Stimulated activated CD4-positive, alpha-beta T cell treated with anti-CD3 and anti-CD28 coated beads, Interleukin-1b, Interleukin-23, amount 100 ng/mL, for 1 hour (primary cell): ENCODE measurements at places on chromosomes 12 and 14.

- no peak for DNase-seq
Observed at GRCh38 chr12:28227251-28227650, 37.0 kb downstream of the CCDC91 start.

DNA sequence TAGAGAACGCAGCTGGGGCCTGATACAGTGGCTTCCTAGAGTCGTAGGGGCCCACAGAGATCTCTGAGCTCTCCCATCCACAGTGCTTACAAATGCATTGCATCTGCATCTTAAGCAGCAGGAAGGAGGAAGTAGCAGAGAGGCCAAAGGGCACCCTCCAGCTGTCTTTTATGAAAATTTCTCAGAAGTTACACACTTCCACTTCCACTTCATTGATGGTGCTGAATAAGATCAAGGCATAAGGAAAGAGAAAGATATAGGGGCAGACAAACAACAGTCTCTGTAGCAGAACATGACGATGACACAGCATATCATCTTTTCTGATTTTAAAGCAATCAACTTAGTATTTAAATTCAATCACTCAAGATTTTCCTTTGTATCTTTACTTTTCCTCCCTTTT lies 51.6 kb upstream of the ABCC9 start:
- DNase-seq: no peak

DNA sequence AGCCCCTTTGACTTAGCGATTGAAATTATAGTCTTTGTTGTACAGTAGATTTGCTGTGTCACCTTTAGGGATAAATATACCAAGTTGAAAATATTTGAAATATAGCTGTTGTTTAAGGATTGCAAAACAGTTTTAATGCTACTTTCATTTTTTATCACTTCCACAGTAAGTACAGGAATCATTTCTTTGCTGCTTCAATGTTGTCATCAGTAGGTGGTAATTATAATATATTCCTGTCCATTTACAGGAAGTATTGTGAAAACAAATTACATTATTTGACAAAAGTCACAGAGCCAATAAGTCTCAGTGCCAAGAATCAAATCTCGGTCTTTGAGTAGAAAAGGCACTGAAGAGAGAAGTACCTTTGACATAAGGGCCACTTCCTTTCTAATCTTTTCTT lies 342.6 kb upstream of the RGS6 start:
- DNase-seq: no peak

- DNase-seq: no peak
Observed at GRCh38 chr12:49357103-49357678, 10.1 kb upstream of the SPATS2 start.

DNA sequence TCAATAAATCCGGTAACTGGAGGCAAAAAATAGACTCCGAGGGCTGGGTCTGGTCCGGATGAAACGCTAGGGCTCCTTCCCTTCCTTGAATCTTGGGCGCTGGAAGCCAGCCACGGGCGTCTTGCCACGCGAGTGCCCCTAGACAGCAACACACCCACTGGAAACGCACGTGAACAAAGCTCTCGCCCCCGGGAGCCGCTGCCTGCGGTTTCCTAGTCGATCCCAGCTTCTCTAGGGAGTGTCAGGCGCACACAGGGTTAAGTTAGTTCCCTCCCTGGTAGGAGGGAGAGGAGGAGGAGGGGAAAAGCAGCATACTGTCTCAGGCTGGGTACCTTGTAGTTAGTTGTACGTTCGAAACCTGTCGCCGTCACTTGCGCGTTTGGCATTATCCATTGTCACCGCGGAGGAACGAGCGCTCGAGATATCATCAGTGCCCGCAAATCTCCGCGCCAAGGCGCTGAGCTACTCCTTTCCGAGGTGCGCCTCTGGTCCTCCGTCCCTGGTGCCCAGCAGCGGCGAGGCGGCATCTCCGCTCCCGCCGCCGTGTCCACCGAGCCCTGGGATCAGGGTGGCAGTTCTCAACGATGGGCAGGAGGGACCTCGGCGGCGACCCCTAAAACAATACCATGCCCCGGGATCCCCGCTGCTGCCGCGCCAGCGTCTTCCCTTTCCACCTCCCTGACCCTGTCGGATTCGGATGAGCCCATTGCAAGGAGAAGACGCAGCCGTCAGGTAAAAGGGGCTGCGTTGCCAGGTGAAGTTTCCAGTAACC lies at the start of gene FLRT2:
TSS of gene FLRT2 (plus strand) at position 342 of the 772 bp plus-strand sequence. CDS start 91,371 bp downstream, outside the sequence.
- DNase-seq: no peak

- DNase-seq: no peak
Observed at GRCh38 chr12:62718762-62719426, 216.1 kb downstream of the PPM1H start.

- no peak for DNase-seq
Observed at GRCh38 chr12:107992870-107993451, 136.1 kb upstream of the WSCD2 start.

DNA sequence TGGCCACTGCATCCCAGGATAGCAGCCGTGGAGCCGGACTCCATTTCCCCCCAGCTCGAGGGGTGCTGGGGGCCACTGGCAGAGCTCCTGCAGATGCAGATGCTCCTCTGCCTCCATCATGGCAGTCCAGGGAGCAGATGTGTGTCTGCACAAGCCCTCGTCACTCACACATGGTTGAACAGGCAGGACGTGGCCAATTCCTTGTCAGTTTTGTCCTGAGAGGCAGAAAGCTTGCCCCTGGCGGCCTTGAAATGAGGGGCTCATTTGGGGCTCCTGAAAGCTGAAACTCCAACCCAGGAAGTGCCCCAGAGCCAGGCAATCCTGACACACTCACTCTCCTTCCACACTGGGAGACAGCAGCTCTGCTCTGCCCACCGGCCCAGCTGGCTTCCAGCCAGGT lies 100.9 kb upstream of the C14orf180 start:
- no peak for DNase-seq

- DNase-seq: no peak
Observed at GRCh38 chr14:37262649-37263048, 64.9 kb downstream of the MIPOL1 start.

DNA sequence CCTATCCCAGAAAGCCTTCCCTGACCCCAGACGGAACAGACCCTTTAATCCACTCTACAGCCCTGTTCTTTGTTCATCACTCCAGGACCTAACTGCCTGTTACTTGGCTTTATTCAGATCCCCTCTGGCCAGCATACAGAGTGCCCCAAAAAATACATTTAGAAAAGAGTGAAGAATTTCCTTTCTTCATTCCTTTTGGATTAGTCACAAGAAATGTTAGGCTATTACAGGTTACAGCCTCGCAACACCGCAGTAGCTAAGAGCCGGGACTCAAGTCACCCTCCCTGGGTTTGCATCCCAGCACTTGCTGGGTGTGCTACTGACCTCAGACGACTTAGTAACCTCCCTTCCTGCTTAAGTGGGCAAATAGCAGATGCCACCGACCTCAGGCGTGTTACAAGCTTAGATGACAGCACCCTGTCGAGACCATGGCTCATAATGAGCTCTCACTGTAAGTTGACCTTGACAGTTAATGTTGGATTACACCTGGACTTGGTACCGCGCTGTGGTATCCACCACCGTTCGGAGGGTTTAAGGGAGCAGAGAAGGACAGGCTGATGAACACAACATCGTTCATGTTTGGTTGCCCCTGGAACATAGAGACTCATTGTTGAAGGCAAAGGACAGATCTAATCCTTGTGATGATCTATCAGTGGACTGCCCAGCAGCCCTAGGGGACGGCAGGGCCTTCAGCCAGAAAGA lies 12.9 kb downstream of the GLRX5 start:
- DNase-seq: no peak

DNA sequence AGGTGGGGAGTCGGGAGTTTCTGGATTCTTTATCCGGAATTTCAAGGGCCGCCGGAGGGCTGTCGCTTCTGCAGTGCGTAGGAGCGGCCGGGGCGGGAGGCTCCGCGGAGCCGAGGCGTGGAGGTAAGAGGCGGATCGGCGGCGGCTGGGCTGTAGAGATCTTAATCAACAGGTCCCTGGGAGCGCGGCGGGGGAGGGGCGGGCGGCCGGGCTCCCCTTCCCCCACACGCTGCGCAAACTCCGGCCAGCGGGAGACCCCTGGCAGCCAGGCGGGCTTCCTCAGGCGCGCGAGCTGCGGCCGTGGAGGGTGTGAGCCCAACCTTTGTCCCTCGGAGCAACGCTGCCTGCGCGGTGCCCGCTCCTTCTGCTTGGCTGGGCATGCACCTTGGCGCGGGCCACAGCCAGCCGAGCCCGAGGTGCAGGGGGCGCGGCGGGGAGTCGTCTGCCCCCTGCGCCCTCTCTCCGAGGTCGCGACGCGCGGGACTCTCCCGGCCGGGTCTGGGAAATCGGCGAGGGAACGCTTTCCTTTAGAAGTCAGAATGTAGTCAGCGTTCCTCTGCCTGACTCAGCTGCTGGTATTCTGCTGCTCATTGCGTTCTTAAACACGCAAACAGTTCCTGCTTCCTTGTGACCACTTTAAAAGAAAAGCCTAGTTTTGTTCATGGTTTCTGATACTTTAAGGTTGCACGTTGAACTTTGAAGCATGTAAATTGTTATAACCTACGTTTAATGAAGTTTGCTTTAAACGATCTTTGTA lies at the start of gene PALS1:
TSS of gene PALS1 (plus strand) at position 25 of the 757 bp plus-strand sequence. CDS start 37,736 bp downstream, outside the sequence.
- no peak for DNase-seq

DNA sequence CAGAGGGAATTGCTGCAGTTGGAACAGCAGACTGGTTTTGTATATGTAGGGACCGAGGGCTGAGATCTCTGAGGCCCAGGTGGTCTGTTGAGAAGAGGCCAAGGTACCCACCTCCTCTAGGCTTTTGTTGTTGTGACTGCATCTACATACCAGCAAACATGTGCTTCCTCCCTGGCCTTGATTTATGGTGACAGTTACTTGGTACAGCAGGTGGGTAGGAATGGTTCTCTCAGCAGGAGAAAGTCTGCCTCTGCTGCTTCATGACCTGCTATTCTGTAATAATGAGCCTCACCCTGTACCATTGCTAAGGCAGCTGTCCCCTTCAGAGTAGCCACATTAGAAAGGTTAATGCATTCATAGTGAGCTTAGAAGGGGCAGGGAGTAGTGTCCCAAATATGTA lies 196.7 kb upstream of the PELI2 start:
- DNase-seq: no peak

DNA sequence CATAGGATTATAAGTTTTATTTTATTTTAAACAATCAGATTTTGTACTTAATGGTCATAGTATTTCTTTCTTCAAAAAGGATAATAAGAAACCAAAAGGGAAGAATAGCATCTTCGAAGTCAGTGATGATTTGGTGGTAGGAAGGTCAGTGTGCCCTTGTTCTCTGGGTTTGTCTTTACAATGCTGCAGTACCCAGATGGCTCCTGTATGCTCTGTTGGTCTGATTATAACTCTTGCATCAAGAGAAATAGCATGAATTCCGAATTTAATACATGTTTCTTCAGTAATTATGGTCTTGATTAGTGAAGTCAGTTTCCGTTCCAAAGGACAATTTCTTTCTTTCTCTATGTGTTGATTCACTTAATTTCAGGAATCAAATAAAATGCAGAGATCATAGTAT lies 180.2 kb downstream of the TMTC2 start:
- no peak for DNase-seq

DNA sequence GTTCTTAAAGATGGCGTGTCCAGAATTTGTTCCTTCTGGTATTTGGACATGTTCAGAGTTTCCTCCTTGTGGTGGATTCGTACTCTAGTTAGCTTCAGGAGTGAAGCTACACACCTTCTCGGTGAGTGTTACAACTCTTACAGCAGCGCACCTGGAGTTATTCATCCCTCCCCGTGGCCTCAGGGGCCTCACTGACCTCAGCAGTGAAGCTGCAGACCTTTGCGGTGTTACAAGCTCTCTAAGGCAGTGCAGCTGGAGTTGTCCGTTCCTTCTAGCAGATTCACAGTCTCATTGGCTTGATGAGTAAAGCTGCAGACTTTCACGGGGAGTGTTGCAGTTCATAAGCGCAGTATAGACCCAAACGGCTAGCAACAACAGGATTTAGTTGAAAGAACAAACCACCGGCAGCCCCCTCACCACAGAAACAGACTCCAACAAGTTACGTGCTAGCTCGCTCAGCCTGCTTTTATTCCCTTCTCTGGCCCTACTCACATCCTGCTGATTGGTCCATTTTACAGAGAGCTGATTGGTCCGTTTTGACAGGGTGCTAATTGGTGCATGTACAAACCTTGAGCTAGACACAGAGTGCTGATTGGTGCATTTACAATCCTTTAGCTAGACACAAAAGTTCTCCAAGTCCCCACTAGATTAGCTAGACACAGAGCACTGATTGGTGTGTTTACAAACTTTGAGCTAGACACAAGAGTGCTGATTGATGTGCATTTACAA lies 4.5 kb upstream of the CDKN3 start:
- no peak for DNase-seq

DNA sequence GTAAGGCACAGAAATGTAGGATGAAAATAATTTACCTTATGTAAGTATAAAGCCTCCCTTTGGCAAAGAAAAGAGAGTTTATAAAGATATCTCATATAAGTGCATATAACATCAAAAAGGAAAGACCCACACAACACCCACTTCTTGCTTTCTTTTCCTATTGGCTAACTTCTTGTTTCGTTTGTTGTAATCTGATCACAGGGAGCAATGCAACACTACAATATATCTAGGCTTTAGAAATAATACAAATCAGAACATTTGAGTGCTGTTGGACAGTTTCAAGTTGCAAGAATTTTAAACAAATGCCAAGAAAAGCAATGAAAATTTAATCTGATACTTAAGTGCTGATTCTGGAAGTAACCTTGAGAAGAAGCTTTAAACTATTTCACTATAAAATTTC lies 1.3 kb downstream of the FGD6 start:
- no peak for DNase-seq

DNA sequence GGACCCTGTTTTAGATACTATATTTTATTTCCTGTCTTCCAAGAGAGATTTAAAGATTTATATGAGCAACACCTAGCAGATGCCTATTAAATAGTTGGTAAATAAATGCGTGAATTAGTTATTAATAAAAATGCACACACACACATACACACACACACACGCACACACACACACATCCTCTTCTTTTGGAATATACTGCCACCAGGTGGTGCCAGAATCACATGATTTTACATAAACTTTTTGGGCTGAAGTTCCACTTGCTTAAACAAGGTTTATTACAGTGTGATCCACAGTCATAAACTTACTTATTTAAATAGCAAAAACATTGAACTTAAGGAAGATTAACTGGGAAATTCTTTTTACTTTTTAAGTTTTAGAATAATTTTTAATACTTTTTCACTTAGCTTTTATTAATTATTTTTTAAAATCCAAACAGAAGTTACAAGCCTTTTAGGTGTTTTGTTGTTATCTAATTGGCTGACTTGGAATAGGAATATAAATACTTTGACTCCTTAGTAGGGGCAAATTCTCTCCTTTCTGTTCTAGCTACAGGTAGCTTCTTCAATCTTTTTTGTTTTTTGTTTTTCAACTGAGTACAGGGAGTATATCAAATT lies 17.5 kb downstream of the RAD51B start:
- DNase-seq: no peak
